ENCODE measurements at places on chromosomes 2 and 18. TPM values are rescaled to one million over a fixed set of nuclear protein-coding genes. Genes with fewer than 3 reads are reported as not detected.

Gene FABP1
- total RNA-seq: not detected

Gene ZNF385B
- not detected for total RNA-seq

Gene CHAC2
- total RNA-seq: 1.3 TPM

Gene ACKR3
- total RNA-seq: 0.49 TPM

Gene PLGLB2
- total RNA-seq: not detected
